ENCODE measurements at places on chromosomes 2 and 18. TPM values are rescaled to one million over a fixed set of nuclear protein-coding genes. Genes with fewer than 3 reads are reported as not detected.

DNA sequence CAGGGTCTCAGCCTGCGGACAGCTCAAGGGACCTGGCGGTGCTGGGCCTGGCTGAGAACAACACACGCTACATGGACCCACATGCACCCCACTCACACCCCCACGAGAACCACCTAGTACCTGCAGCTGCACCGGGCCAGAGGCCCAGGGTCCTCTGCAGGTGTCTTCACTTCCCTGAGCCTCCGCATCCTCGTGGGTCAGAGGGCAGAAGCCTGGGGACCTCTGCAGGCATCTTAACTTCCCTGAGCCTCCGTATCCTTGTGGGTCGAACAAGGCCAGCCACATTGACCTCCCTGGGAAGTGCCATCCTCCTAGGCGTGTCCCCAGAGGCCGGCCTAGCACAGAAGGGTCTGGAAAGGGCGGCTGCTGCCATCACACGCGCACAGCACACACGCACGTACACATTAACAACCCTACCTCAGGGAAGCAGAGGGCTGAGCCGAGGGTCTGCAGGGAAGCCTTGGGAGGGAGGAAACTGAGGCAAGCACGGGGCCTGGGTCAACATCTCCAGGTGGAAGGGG, 62.5 kb upstream of the HPCAL1 start:
- peak; percentile 13 for DNase-seq

DNA sequence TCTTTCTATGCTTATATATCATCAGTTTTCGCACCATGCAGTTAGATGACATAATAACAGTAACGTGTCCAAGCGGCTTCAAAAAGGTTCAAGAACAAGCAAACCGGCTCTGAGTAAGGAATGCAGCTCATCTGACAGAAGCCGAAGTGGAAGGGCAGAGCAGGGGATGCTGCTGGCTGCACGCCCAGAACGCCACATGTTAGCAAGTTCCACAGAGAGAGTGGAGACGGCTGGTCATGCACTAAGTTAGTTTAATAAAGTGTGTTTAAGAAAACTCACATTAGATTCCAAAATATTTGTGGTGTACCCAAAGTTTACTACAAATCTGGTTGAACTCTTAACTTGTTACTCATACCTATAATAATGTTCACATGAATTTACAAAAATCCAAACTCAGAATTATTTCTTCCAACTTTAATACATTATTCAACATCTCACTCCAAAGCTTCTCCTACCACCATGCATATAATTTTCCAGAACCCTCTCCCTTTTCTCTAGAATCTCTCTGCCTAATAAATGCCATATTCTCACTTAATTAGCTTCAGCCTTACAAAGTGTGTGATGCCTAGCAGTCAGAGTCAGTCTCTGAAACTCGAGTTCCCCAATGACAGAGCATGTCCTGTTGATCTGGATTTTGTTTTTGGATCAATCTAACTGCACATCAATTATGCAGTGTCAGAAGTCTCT, 170.0 kb downstream of the DNAH7 start:
- DNase-seq = peak; percentile 75

DNA sequence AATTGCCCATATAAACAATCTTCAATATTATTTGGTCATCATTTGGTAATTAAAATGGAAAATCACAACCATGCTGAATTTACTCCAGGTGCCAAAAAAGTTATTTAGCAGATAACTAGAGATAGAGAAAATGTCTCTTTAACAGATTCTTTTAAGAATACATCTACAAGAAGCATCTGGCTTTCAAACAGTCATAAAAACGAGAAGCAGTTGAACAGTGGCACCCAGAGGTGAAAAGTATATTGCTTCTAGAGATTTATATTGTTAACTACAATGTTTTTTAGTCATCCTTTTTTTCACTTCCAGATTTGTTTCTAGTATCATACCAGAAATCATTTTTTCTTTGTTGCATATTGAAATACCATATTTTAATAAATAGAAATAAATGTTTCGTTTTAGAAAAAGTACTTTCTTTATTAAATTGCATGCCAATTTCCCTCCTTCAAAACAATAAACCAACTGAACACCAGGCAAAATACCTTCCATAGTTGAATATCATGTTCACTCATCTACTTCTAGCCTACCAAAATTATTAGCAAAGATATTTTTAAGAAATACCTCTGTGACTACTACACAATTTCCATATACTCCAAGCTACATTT, 65.4 kb upstream of the HNRNPA3 start:
- no peak for DNase-seq

GRCh38 chr2:172412984-172413492, 14.3 kb upstream of the ITGA6 start:
- no peak for DNase-seq

ZNF514 gene
- total RNA-seq = 38.0 TPM

DNA sequence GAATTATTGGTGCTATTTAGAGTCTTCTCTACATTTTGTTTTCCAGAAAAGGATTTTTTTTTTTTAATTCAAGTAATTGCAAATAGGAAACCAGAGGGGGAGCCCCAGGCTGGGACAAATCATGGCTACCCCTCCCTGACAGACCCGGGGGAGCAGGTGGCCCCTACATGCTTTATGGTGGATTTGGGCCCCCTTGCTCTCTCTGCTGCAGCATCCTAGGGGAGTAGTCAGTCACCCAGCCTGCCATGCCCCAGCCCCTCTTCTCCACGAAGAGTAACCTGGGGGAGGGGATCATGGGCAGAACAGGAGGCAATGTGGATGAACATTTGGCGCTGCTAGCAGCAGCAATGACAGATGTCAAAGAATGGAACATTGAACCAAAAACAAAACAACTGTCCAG, 4.6 kb downstream of the C2orf81 start:
- DNase-seq = no peak

DNA sequence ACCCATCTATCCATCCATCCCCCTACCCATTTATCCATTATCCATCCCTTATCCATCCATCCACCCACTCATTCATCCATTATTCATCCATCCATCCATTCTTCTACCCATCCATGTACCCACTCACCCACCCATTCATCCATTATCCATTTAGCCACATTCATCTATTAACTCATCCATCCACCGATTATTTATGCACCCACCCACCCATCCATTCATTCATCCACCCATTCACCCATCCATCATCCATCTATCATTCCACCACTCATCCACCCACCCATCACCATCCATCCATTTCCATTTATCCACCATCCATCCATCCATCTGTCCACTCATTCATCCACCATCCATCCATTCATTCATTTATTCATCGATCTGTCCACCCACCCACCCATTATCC, 137.4 kb upstream of the CTDP1 start:
- DNase-seq = no peak

ZSWIM2 gene
- not detected for total RNA-seq

- DNase-seq = no peak
These were observed 181.7 kb upstream of the SH3BP4 start for GRCh38 chr2:234770031-234770506.

HK2 gene
- 16.9 TPM for total RNA-seq

DNA sequence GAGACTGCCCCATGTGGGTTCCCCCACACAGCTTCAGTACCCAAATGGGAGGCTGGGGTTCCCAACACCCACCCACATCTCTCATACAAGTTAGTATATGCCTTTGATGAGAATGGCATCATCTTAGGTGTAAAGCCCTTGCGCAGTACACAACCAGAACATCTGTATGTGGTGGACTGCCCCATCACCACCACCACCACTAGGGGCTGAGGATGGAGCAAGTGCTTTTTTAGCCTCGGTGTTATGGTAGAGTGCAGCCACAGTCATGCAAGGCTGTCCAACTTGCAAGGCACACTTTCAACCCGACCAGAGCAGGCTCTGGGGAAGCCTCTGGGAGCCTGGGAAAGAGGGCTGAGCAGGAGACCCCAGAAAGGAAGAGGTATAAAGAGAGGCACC, 241.2 kb downstream of the TFCP2L1 start:
- no peak for DNase-seq

GRCh38 chr2:96233880-96234316, 25.3 kb upstream of the STARD7 start:
- DNase-seq = no peak

DNA sequence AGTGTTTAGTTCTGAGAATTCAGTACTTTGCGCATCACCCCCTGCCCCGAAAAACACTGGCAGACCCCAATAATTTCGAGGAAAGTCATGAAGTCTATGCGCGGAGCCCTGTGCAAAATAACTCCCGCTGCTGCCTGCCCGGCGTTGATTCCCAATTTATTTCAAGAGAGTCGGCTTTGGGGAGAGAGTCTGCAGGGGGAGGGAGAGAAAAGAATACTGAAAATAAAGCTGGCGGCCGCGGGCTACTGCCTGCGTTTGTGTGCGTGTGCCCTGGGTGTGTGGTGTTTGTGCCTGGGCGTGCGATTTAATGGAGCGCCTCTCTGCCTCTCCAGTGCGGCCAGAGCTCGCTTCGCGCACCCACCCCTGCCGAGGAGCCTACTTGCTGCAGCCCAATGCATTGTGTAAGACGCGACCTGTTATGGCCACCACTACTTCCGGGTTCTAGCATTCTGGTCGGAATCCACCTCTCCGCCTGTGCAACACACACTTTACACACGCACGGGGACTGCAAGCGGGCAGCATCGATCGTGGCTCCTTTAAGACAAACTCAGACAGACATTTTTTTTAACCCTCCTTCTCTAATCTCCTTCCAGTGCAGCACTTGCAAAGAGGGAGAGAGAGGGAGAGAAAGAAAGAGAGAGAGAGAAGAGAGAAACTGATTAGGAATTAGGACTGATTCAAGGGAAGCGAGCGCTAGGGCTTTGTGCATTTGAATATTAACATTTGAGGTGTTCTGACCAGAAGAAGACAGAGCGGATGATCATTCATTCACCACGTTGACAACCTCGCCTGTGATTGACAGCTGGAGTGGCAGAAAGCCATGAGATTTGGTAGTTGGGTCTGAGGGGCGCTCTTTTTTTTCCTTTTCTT, at the start of gene MEIS1:
TSS of gene MEIS1 (plus strand) at position 447 of the 870 bp plus-strand sequence. CDS start 732 bp downstream, outside the sequence.
- DNase-seq = peak; percentile 82
